ENCODE measurements at places on chromosomes 5 and 9.

DNA sequence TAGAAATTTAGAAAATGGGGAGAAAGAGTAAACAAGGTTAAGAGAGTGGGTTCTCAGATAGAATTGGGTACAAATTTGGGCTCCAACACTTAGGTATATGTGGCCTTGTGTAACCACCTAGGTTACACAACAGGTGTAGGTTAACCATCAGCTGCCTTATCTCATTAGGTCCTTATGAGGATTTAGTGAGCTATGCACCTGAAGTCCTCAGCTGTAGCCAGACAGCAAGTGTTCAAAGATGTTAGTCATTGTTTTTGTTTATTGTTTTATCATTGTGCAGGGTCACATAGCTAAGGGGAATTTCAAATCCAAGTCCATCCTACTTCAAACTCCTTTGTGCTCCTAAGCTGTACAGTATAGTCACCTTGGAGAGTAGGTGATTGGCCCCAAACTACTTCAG is 970 bp upstream of the TRIM32 start:
- no peak for DNase-seq

DNA sequence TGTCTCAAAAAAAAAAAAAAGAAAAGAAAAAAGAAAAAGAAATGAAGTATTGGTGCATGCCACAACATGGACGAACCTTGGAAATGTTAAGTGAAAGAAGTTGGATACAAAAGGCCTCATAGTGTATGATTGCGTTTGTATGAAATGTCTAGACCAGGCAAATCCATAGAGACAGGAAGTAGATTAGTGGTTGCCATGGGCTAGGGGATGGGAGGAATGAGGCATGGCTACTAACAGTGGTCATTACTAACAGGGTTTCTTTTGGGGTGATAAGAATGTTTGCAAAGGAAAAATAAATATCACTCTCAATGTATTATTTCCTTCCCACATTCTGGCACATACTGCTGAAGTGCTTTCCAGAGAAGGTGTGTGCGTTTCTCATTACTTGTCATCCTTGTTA is 44.1 kb downstream of the UGCG start:
- no peak for DNase-seq

- no peak for DNase-seq
These were observed 86.1 kb upstream of the LRRTM2 start for GRCh38 chr5:138961221-138961620.

DNA sequence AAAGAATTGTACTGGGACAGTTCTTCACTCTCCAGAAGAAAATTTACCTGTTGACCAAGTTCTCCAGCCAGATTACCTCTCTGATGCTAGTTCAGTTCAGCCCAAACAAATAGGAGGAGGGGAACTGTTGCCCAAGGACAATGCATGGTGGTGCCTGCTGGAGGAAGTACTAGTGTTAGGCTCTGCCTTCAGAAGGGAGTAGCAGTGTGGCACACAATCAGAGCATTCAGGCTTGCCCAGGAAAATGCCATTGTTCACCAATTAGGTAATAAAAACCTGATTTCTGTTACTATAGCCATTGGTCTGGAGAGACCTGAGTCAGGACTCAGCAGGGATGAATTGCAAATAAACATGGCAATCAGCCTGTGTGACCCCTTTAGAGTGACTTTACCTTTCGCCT is 720.8 kb upstream of the ZNF608 start:
- DNase-seq: no peak

- DNase-seq: no peak
These were observed 140.2 kb downstream of the ENC1 start for GRCh38 chr5:74500110-74500917.

DNA sequence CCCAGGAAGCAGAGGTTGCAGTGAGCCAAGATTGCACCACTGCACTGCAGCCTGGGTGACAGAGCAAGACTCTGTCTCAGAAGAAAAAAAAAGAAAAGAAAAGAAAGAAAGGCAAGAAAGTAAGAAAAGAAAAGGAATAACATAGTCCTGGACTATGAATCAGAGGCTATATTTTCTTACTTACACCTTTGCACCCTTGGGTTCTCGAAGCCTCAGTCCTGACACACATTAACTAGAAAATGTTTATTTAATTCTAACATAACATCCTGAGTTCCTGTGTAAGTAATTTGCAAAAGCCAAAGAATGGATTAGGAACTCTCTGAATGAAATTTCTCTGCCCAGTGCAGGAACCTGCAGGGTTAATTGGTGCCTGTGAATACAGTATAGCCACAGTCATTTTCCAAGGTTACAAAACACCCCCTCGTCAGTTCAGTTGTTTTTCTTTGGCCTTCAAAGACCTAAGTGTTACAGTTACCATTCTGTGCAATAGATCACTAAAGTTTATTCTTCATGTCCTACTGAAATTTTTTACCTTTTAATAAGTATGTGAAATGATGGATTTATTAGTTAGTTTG is 147.6 kb downstream of the SV2C start:
- DNase-seq: no peak

GRCh38 chr5:155260798-155261197 is 247.2 kb downstream of the KIF4B start:
- no peak for DNase-seq

- no peak for DNase-seq
These were observed 69.4 kb downstream of the TMEM167A start for GRCh38 chr5:83007755-83008154.

- DNase-seq: no peak
These were observed 61.4 kb upstream of the ANKH start for GRCh38 chr5:14932902-14933469.

- DNase-seq: no peak
These were observed 284.1 kb downstream of the FAM170A start for GRCh38 chr5:119913425-119913824.

DNA sequence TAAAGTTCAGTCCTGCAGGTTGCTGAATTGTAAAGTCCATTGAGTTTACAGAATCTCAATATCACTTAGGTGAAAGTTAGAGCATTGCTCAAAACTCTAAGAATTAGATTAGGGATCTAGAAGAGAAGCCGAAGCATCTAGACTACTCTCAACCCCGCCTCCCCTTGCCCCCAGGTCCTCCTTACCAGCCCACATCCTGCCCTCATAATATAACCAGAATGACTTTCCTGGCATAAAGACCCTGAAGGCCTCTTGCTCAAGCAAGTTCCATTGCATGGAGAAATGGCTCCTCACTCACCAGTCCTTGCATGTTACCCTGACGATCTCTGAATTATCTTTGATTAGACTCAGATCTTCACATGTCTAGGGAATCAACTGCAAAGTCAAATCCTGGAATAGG is 78.8 kb downstream of the SPATA31C2 start:
- DNase-seq: no peak

DNA sequence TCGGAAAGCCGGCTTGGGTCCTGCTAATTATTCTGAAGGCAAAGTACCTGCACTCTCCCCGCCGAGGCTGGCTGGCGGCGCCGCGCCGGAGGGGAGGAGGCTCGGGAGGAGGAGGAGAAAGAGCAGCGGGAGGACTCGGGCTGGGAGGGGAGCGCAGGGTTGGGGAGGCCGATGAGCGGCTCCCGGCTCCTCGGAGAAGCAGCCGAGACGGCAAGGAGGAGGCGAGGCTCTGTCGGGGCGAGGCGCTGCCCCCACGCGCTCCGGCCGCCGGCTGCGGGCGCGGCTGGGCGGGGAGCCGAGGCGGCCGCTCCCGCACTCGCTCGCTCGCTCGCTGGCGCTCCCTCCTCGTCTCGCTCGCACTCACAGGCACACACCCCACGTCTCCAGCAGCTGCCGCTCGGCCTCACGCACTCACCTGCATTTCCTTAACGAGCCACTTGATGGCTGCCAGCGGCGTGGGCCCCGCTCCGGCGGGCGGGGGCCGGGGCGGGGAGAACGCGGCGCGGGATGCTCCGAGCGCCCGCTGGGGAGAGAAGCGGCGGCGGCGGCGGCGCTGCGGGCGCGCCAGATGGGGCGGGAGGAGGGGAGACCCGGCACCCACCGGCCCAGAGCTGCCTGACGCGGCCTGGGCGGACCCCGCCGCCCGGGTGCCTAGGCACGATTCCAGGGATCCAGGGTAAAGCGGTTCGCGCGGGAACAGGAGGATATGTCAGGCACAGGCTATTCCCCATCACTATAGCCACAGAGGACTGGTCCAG is at the start of gene PTPRD:
Gene PTPRD, minus strand, starts transcription at position 362 of the 758 bp plus-strand sequence.
- DNase-seq: peak; percentile 35

- no peak for DNase-seq
These were observed 546.4 kb downstream of the EFNA5 start for GRCh38 chr5:107124376-107124775.

DNA sequence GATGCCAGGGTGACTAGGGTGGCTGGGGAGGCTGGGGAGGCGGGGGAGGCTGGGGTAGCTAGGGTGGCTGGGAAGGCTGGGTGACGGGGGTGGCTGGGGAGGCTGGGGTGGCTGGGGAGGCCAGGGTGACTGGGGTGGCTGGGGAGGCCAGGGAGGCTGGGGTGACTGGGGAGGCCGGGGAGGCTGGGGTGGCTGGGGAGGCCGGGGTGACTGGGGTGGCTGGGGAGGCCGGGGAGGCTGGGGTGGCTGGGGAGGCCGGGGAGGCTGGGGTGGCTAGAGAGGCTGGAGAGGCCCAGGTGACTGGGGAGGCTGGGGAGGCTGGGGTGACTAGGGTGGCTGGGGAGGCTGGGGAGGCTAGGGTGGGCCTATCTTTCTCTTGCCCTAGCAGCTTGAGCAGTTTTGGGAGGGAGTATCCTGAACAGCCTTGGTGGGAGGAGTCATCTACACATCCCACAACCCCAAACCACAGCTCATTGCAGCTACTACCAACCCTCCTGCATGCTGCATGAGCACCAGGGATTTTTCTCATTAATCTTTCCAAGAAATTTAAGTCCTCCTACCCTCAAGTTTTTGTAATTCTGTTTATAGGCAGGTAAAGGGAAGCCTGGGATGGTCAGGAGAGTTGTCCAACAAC is 203.2 kb upstream of the IRX1 start:
- no peak for DNase-seq

DNA sequence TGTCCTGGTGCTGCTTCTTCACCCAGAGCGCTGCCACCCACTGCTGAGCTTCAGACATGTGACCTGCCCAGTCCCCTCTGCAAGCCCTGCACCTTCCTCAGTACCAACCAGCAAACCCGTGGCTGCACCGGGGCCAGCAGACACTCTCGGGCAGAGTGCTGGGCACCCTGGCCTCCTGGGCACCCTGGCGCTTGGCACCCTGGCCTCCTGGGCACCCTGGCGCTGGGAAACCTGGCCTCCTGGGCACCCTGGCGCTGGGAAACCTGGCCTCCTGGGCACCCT is 31.7 kb upstream of the SLC12A7 start:
- DNase-seq: no peak

- no peak for DNase-seq
These were observed 657.6 kb upstream of the ZNF608 start for GRCh38 chr5:125404056-125404455.

DNA sequence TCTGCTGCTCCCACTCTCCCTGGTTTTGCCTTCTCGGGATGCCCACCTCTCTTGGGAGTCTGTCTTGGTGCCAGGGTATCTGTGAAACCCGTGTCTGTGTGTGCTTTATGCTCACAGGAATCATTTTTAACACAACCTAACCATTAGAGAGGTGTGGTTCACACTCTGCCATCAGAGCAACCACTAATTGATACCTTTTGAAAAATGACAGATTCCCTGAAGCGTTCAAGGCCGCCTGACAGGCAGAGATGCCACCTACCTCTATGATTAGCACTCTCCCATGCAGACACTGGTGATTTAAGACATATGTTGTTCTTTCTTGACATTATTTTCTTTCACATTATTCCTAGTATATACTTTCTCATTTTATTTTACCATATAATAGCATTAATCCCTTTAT is 207.3 kb upstream of the SGCD start:
- no peak for DNase-seq

DNA sequence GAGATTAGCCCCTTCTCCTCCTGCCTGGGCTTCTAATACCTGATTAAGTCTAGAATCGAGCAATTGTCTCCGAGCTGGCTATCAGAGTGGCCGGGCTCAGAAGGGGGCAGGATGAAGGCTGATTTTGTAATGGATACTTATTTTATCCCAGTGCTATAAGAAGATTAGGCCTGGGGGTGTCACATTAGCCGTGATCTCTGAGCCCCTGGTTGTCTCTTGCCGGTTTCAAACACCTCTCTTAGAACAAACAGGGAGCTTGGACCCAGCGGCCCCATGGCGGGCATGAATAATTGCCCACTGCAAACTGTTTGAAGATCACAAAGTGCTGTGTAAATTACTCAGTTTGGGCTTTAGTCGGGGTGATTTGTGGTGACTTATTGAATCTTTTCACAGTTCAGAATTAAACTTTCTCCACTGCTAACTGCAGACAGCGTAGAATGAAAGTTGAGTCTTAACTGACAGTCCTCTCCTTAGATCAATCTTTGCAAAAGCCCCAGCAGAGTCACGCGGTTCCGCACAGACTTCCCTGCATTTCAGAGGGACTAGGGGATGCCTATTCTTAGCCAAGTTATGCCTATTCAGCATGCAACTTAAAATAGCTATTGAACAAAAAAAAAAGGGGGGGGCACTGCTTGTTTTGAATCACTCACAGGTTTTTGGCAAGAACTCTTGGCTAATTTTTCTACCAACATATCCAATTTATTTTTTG is 200.6 kb upstream of the IRX1 start:
- DNase-seq: no peak

DNA sequence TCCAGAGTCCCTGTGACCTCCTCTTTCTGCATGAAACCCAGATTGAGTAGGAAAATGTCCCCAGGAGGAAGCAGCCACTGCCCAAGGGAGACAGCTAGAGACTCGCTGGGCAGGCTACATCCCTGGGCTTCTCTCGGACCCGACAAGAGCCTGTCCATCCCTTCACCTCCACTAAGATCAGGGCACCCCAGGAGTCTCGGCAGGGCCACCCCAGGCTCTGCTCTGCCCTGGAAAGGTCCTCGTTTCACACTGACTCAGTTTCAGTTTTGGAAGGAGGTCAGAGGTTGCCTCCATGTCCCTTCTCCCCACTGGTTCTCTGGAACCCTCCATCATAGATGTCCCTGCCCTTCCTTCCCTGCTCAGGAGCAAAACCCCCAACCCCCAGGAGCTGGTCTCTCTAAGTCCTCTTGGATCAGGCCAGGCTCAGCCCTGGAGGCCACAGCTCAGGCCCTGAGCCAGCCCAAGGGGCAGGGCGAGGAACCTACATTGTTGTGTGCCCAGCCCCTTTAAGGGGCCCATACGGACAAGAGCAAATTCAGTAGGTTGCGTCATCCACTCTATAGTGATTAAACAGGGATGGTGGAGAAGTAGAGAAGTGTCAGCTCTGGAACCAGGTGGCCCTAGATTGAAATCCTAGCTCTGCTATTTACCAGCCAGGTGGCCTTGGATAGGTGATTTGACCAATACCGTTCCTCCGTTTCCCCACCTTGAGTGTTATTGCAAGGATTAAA is 37.4 kb downstream of the C9orf50 start:
- no peak for DNase-seq

DNA sequence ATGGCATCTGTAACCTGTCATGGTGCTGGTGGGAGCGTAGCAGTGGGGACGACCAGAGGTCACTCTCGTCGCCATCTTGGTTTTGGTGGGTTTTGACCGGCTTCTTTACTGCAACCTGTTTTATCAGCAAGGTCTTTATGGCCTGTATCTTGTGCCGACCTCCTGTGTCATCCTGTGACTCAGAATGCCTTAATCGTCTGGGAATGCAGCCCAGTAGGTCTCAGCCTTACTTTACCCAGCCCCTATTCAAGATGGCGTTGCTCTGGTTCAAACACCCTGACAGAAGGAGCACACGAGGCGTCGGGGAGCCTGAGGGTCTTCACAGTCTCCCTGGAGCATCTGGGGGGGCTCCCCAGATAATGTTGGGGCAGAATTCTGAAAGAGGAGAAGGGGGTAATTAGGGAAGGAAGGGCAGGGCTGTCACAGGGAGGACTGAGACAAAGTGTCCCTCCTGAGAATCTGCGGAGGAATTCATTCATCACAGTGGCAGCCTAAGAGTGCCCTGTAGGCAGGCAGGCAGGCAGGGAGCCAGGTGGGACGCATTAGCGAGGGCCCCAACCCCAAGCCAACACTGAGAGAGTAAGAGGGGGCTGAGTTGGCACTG is 21.3 kb upstream of the NCS1 start:
- DNase-seq: no peak

- no peak for DNase-seq
These were observed 3.7 kb upstream of the NIPAL4 start for GRCh38 chr5:157456301-157456700.

Measured in activated naive CD4-positive, alpha-beta T cell treated with anti-CD3 and anti-CD28 coated beads, Interleukin-2, amount 10 ng/mL, durations not matched to agents 7 days and 5 days (primary cell).